ENCODE measurements at places on chromosomes 7 and 10.

- no peak for DNase-seq
Observed at GRCh38 chr7:87356448-87356847, 11.0 kb downstream of the CROT start.

DNA sequence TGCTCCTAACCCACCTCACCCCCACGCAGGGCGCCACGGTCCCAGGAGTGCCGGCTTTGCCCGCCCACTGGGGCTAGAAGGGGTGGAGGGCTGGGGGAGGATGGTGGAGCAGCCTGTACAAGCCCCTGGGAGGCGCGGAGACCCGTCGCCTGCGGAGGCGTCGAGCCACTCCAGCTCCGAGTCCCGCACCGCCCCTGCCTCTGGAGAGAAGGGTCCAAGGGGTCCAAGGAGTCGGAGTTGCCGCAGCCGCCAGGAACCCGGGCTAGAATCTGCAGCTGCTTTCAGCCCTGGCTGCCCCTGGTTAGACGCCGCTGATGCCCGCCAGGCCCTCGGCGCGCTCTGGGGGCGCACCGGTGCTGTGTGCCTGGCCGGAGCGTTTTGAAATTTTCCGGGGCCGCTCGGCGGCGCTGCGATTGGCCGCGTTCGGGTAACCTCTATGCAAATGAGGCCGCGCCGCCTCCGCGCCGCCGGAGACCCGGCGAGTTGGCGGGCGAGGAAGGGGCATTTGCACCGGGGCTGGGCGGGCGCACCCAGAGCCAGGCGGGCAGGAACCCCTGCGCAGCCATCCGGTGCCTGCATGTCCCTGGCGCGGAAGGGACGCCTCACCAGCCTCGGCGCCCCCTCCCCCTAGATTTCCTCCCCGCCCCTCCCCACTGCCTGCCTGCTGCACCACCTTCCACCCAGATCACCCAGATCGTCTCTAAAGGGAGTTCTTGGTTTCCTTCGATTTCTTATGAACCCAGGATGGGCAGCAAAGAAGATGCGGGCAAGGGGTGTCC is at the start of gene HMX2:
Gene HMX2 (plus strand): TSS at position 502 of the 779 bp plus-strand sequence. CDS start 243 bp downstream, at position 745.
- peak; percentile 62 for DNase-seq

DNA sequence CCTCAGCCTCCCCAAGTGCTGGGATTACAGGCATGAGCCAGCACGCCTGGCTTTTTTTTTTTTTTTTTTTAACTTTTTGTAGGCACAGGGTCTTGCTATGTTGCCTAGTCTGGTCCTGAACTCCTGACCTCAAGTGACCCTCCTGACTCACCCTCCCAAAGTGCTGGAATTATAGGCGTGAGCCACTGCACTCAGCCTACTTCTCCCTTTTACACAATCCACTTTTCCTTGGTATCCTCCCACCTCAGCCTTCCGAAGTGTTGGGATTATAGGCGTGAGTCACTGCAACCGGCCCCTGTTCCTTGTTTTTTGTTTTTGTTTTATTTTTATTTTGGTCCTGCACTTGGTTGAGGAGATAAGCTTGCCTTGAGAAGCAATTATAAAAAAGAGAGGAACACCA is 75.9 kb upstream of the KMT2C start:
- DNase-seq: no peak

- DNase-seq: no peak
Observed at GRCh38 chr7:38223306-38223705, 45.3 kb downstream of the STARD3NL start.
